ENCODE measurements at places on chromosomes 3 and 15.

DNA sequence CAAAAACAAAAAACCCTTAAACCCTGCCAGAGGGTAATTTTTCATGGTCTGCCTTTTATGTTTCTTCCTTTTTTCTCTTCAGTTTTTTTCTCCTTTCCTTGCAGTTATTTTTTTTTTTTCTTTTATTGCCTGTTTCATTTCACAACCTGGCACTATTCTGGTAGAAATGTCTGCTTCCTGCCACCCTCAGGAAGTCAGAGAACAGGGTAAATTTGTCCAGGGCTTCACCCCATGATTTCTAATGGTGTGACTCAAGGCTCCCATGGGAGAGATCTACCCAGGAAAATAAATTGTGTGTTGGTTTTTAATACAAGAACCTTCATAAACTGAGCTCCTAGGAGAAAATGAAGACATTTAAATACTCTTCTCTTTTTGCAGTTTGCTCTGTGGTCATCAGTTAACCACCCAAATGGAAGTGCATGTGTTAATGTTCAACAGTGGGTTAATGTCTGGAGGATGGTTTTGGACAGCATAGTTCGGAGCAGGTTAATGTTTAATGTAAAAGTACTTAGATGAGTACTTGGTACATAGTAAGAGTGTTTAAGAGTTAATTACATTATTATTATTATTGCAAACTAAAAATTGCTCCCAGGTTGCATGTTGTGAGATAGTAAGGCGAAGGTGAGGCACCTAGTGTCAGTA lies 45.9 kb downstream of the CGNL1 start:
- DNase-seq = no peak

- no peak for DNase-seq
These were observed 80.5 kb upstream of the PLXND1 start for GRCh38 chr3:129686941-129687340.

GRCh38 chr15:85706779-85707518 lies 87.8 kb downstream of the KLHL25 start:
- DNase-seq = no peak

DNA sequence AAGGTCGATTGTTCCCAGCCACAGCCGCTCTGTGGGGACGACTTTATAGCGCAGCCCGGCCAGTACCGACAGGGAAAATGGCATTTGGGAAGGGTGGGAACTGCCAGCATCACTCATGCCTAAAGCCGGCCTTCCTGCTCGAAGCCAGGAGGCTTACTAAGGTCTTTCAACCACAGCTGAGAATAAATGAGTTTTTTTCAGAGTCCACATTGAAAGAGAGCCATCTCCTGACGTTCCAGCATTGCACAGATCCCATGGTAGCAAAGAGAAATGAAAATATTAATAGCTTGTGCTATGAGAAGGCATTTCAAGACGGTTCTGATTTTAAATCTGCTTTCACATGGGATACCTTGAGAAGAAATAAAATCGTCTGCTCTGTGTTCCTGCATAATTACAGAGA lies 230.2 kb upstream of the IGF1R start:
- DNase-seq = no peak

GRCh38 chr15:52960283-52960682 lies 170.1 kb upstream of the ONECUT1 start:
- no peak for DNase-seq

- DNase-seq = no peak
These were observed 117.9 kb upstream of the COL8A1 start for GRCh38 chr3:99520513-99520912.

GRCh38 chr15:100309109-100310040 lies 32.4 kb downstream of the ADAMTS17 start:
- DNase-seq = no peak

- DNase-seq = no peak
These were observed 136.9 kb upstream of the PFN2 start for GRCh38 chr3:150107429-150108175.

DNA sequence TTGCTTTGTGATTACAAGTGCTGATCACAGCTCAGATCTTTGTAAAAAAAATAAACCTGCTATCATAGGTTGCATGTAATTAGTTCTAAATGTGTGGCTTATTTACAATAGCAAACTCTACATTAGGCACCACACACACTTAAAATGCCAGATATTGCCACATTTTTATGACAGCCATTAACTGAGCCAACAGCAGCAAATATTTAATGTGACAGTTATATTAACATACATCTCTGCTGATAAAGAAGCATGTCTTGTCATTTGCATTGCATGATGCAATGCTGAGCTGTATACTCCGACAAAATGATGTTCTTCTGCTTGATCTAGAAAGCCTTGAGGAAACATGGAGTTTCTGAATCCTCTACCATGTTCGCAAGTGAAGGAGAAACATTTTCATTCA lies 273.6 kb upstream of the VEPH1 start:
- no peak for DNase-seq

DNA sequence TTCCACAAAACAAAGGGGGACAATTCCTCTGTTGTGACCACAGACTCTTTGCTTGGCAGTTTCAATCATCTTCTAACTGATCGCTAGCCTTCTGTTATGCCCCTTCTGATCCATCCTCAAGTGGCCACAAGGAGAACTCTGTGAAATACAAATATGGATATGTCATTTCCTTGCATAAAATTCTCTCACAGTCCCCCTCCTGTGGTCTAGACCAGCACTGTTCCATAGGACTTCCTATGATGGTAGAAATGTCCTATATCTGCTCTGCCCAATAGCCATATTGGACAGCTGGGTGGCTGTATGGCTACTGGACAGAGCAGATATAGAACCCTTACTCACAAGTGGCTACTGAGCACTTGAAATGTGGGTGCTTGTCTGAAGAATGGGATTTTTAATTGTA lies 25.9 kb upstream of the SNRK start:
- DNase-seq = no peak

DNA sequence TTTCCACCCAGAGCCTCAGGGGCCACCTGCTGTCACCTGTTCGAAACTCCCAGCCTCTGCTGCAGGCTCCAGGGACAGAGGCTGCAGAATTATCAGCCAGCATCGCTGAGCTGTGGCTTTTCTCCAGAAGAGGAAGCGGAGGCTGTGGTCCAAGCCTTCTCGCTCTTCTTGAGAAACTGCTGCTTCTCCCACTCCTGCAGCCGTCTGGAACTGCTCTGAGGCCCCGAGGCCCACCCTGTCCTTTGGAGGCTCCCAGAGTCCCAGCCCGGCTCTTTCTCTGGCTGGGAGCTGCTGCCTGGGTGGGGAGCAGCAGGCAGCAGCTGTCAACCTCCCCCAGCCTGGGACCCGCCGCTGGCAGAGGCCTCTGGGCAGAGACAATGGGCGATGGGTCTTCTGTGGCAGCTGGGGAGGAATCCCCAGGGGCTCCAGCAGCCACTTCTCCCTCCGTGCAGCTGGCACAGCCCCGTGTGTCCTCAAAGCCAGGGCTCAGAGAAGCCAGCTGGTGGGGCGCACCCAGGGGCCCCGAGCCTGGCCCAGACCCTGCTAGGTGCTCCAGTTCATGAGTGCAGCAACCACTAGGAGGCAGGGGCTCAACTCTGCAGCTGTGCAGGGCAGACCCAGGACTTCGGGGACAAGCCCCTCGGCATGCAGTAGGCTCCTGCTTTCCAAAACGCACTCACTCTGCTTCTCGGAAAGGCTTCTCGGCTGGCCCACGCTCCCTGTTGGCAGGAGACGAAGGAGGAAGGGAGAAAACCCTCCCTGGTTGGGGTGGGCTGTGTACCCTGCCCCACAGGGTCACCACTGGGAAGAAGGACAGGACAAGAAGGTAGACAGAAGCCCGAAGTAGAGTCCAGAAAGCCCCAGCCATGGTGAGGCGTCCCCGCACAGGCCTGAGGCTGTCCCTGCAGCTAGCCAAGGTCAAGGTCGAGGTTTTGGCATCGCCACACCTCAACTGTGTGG lies 49.9 kb upstream of the FURIN start:
- DNase-seq = no peak

- no peak for DNase-seq
These were observed 274.7 kb downstream of the RBMS3 start for GRCh38 chr3:29555590-29555989.

DNA sequence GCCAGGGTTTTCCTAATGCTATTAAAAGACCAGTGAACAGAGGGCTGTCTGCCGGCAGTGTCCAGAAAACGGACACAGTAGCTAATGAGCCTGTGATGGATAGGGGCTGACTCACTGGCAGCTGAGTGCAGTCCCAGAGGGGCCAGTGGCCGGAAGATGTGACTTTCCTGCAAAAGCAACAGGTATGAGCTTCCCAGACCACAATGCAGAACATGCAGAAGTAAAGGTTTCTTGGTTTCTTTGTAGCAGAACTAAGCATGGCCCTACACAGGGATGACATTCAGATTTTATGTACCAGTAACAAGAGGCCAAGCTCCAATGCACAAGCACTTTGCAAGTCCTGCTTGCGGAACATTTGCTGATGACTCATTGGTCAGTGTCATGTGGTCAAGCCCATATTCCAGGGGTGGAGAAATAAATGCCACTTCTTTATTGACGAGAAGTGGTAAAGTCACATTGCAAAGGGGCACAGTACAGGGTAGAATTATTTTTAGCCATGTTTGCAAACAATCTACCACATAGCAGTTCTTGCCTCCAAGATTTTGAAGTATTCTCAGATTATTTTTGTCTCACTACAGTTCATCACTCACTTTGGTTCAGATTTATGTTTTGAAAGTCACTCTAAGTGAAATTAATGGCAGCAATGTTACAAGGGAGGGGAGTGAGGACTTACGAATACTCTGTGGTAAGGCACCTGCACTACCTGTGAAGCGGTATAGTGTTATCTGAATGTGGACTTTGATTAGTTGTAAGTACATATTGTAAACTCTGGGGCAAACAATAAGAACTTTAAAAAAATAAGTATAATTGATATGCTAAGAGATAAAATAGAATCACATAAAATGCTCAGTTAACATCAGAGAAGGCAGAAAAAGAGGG lies 263.3 kb downstream of the ABHD5 start:
- peak; percentile 1 for DNase-seq

GRCh38 chr15:89936051-89936785 lies 23.5 kb upstream of the ARPIN start:
- DNase-seq = no peak

DNA sequence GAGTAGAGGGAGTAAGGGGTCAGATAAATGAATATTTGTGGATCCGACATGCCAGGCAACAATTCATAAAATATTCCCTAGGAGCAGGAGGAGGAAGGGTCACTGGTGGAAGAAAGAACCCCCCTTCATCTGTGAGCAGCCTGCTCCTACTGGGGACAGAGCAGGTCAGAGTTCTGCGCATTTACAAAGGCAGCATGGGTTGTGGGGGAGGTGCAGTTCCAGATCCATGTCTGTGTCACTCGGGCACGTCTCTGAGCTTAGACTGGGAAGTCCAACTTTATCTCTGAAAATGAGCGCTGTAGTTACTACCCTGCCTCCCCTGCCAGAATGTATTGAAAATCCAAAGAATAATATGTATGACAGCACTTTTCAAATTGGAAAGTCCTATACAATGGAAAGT lies 115.2 kb downstream of the GABRG3 start:
- DNase-seq = no peak

DNA sequence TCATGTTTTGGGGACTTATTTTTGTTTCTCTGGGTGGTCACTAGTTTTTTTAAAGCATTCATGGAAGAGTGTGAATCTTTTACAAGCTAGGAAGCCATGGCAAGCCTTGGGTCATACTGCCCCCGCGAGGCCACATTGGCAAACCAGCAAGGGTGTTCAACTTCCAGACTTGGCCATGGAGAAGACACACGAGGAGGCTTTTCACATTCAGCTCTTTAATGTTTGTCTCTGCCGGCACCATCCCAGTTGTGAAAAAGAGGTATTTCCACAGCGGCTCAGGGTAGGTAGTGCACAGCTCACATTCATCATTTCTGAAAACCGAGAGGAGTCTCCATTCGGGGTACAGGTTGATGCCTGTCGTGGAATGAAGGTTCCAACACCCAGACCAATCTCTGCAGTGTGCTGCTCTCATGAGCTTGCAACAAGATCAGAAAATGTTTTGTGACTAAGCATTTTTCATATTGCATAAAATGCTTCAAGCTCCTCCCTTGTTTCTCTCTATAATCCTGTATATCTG lies 7.7 kb downstream of the CCR5 start:
- DNase-seq = peak; percentile 13

GRCh38 chr15:71357321-71357732 lies 242.1 kb downstream of the THSD4 start:
- DNase-seq = no peak

DNA sequence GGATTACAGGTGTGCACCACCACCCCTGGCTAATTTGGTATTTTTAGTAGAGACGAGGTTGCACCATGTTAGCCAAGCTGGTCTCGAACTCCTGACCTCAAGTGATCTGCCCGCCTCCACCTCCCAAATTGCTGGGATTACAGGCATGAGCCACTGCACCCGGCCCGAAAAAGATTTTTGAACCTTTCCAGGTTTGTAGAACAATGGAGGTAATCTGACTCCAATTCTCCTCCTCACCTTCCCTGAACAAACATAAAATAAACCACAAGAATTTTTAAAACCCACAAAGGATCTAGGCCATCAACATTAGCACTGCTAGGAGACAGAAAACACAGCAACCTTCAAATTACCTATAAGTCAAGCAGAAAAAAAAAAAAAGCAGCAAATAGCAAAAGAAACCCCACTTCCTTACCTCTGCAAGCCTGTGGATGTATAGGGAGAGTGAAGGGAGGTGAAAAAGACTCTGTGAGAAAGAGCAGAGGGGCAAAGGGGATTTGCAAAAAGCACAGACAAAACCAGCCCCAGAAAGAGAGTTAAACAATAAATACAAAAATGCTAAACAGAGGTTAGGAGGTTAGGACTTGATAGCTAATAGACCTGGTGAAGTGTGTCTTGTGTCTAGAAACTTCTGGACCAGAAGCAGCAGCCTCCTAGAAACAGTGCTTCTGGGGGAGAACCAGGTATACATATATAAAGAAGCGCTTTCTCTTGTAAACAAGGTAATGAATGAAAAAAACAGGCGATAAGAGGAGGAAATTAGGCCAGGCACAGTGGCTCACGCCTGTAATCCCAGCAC lies 32.1 kb downstream of the TFDP2 start:
- DNase-seq = no peak

DNA sequence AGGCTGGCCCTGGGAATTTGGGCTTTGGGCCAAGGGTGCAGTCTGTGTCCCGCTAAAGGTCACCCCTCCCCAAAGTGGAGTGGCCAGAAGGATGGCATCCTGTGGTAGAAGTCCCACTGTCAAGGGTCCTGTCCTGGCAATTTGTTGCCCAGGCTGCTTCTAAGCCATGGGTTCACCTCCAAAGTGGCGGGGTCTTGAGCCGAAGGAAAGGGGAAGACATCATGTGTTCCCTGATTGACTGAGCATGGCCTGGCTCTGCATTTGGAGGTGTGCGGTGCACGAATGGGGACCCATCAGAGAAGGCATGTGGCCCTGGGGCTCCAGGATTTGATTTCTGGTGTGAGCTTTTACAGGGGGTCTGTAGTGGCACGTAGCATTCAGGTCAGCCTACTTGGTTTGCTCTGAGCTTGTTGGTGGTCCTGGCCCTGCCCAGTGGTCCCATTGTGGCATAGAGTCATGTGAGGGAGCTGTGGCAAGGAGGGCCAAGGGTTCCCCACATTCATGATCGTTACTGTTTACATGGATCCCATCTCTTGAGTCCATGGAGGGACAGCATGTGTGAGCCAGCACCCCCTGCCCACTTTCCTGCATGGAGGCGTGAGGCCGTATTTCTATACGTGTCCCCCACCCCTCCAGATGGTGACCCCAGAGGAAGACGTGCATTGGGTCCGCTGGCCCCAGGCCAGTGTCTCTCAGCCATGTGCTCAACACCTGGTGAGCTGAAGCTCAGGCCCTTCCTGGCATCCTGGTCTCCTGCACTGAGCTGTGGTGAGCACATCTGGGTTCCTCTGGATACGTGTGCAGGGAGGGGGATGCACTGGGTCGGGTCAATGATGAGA lies 225.1 kb downstream of the SNRPN start:
- DNase-seq = no peak

- DNase-seq = no peak
These were observed 219.6 kb downstream of the C3orf38 start for GRCh38 chr3:88369337-88369736.

GRCh38 chr3:188868803-188869202 lies 303.0 kb upstream of the TPRG1 start:
- no peak for DNase-seq
